ENCODE measurements at places on chromosomes 4 and X. TPM values are rescaled to one million over a fixed set of nuclear protein-coding genes. Genes with fewer than 3 reads are reported as not detected.

The PASD1 gene
- total RNA-seq: not detected

The CXCL11 gene
- 0.33 TPM for total RNA-seq

GRCh38 chr4:24607334-24607733, 23.0 kb upstream of the DHX15 start:
- H3K27me3 ChIP-seq: no peaks in the 10 kb centered on the region
- no peaks in the 10 kb centered on the region for H3K36me3 ChIP-seq
- no peaks in the 10 kb centered on the region for H3K4me1 ChIP-seq
- no peak overlapping the region for H3K4me3 ChIP-seq
- no peak for DNase-seq

The ACOX3 gene
- 10.2 TPM for total RNA-seq

GRCh38 chr4:116639070-116639577, 446.3 kb downstream of the TRAM1L1 start:
- no peak for DNase-seq
- H3K4me1 ChIP-seq: no peaks in the 10 kb centered on the region
- no peak overlapping the region for H3K27ac ChIP-seq
- no peak overlapping the region for H3K4me3 ChIP-seq

DNA sequence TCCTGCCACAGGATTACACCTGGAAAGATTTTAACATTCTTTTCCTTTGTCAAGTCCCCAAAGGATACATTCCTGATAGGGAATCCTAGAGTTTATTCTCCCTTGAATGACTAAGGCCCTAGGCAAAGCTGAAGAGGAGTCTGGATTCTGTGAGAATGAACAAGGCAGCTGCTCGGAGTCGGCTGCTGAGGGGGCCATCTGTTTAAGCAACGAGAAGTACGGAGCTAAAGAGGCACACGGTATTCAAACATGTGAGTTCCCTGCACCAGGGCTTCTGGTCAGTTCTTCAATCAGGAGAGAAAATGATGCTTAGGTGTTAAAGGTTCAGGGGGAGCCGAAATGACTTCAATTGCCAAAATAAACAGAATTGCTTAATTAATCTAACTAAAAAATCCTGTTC, 97.6 kb downstream of the MGST2 start:
- no peak overlapping the region for H3K27ac ChIP-seq
- no peak for DNase-seq
- no peak overlapping the region for H3K4me3 ChIP-seq

Data from H1 (cell line).